ENCODE measurements at places on chromosomes 2 and 18.

- no peak for DNase-seq
Observed at GRCh38 chr2:204896146-204896545, 350.9 kb downstream of the PARD3B start.

DNA sequence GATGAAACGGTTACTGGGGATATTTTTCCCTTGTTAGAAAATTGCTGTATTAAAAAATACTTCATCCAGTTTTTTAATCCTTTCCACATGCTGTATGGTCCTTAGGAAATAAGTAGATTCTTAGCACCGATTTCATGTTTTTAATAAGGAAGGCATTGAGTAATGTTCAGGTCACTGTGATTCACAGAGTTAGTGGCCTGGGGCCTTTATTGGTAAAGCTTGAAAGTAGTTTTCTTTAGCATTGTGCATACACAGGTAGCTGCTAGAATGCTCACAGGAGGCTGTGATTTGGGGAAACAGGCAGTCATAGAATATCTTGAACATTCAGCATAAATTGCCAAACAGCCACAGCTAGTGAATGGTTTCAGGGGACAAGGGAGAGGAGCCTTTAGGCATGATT, 79.8 kb downstream of the XRCC5 start:
- no peak for DNase-seq

DNA sequence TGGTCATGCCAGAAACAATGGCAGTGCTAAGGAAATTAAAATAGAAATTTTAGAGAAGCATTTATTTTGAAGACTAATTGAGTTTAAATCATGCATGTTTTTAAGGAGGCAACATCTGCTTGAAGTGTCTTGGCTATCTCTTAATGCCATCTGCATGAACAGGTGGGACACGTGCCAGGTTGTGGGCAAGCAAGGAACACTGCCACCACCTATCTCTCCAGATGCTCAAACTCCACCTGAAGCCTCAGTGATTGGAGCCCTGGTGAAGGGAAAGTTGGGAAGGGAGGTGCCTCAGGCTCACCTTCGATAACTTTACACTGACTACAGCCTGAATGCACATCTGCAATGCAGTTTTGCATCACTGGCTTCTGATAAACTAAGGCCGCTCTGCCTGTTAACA, 91.5 kb downstream of the TPGS2 start:
- no peak for DNase-seq

DNA sequence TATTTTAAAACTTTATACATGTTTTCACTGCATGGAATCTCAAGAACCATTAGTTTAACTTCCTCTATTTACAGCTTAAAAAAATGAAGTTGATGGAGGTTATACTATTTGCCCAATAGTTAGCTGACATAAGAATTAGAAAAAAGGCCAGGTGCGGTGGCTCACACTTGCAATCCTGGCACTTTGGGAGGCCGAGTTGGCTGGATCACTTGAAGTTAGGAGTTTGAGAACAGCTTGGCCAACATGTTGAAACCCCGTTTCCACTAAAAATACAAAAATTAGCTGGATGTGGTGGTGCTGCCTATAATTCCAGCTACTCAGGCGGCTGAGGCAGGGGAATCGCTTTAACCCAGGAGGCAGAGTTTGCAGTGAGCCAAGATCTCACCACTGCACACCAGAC, 125.1 kb upstream of the CDH19 start:
- no peak for DNase-seq

All from H1 (cell line).